ENCODE measurements at places on chromosomes 4 and X.

DNA sequence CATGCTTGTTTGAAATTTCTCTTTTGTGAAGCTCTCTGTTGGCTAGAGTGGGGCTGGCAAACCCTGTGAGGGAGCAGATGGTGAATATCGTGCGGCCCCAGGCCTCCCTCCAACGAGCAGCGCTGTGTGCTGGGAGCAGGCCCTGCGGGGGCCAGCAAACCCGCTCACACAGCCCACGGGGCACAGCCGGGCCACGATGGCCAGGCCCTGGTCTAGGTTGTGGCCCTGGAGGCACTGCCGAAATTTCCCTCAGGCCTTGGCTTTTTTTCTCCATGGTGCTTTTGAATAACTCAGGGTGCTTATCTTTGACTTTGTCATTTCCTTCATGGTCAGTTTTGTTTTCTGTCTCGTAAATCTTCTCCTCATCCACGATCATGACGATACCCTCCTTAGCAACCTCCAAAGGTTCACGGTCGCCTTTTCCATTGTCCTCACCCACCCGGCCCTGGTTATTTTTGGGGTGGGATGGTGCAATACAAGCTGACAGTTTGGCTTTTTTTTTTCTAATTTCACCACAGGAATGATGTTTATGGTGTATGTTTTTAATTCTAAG, 20.7 kb downstream of the PCGF3 start:
- DNase-seq = no peak

DNA sequence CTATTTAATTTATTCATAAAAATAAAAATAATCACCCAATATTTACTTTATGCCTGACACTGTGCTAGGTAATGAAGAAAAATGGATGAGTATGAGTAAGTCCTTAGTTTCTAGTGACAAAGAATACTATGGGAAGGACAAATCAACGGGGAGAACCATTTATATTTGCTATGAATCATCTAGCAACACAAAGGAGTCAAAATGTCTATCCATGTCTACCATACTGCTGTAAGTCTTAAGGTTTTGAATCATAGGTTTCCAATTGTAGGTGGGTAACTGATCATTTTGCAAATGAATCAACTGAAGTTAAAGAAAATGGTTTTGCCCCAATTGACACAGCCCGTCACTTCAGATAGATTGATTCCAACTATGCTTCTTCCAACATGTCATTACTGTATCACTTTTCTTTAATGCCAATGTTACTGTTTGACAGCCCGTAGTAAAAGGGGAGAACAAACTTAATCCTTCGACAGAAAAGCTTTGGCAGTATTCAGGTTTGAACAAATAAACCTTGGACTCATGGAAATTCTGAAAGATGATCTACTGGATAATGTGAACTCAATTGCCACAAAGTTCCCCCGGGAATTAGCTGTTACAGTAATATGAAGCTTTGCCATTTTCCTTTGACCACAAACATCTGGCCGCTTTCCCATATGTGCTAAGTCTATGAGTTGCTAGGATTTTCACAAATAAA, 3.2 kb downstream of the TDO2 start:
- peak; percentile 60 for DNase-seq

GRCh38 chr4:130419211-130419975, 1323.4 kb downstream of the C4orf33 start:
- DNase-seq = no peak

GRCh38 chr4:20432088-20432487, 180.4 kb downstream of the SLIT2 start:
- no peak for DNase-seq

GRCh38 chrX:10126044-10126443, 30.7 kb upstream of the CLCN4 start:
- no peak for DNase-seq

All from kidney epithelial cell (primary cell).